ENCODE measurements at places on chromosomes 5 and 9.

- DNase-seq = no peak
Measured at GRCh38 chr9:68631811-68632210, 73.2 kb upstream of the PIP5K1B start.

- DNase-seq = no peak
Measured at GRCh38 chr5:6424700-6425099, 24.0 kb upstream of the UBE2QL1 start.

DNA sequence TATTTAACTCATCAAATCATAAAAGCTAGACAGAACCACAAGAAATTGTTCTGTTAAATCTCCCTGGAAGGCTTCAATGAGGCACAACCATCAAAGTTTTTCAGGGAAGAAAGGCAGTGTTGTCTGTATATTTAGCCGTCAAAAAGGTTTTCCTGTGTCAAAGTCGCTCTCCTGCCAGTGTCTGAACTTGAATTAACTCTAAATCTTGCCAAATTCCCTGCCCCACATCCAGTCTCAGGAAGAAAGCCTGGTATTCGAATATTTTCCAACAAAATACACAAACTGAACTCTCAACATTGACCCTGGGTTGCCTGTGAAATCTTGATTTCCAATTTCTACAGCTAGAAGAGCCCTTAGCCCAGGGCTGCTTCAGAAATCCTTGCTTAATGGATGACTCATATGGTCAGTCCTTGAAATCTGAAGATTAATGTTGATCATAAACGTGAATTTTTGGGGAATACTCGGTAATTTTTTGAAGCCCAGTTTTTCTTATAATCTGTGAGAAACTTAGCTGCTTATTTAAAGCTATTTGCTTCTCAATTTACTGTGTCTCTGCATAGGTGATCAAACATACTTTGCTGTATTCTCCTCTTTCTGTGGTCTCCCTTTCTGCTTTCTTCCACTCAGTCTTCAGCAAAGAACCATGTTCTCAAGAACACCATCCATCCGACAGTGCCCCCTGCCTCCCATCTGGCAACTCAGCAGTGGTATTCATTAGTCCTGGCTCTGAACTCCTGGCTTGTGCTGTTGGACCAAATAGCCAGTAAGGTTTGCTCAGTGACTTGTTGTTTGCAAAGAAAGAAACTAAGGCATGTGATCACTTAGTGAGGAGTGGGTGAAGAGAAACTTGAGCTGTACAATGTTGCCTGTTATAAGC lies 58.9 kb downstream of the NREP start:
- DNase-seq = no peak

DNA sequence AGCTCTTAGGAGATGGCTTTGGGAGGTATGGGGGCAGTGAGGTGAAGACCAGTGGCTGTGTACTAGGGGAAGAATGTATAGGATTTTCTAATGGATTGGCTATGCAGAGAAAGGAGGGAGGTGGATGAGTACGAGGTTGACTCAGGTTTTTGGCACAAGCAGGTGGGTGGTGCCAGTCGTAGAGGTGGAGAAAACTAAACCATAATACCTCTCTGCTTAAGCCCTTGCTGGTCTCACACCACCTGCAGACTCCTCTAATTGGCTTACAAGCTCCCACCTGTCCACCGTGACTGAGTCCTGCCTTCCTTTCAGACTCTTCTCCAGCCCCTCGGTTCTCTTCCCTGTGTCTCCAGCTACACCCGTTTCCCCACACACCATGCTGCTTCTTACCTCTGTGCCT lies 521.7 kb upstream of the CLINT1 start:
- no peak for DNase-seq

GRCh38 chr5:138233280-138233679 lies 20.2 kb upstream of the CDC23 start:
- DNase-seq = no peak

DNA sequence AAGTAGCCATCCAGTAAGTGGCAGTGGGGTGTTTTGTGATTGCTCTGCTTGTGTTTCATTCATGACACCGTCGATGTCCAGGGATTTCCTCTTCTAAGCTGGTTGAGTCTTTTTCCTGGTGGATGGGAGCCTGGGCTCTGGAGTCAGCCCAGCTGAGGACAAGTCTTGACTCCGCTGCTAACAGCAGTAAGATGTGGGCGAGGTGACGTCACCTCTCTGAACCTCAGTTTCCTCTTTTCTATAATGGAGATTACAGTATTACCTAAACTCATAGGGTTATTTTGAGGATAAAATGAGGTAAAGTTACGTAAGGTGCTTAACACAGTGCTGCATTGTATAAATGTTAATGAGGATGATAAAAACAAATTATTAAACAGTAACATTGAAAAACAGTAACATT lies 21.3 kb downstream of the FGF1 start:
- DNase-seq = no peak

GRCh38 chr9:84500826-84501225 lies 160.3 kb upstream of the SLC28A3 start:
- no peak for DNase-seq

GRCh38 chr9:37976714-37977477 lies 73.0 kb upstream of the SLC25A51 start:
- DNase-seq = no peak

GRCh38 chr9:88730780-88731179 lies 195.8 kb downstream of the NXNL2 start:
- no peak for DNase-seq

DNA sequence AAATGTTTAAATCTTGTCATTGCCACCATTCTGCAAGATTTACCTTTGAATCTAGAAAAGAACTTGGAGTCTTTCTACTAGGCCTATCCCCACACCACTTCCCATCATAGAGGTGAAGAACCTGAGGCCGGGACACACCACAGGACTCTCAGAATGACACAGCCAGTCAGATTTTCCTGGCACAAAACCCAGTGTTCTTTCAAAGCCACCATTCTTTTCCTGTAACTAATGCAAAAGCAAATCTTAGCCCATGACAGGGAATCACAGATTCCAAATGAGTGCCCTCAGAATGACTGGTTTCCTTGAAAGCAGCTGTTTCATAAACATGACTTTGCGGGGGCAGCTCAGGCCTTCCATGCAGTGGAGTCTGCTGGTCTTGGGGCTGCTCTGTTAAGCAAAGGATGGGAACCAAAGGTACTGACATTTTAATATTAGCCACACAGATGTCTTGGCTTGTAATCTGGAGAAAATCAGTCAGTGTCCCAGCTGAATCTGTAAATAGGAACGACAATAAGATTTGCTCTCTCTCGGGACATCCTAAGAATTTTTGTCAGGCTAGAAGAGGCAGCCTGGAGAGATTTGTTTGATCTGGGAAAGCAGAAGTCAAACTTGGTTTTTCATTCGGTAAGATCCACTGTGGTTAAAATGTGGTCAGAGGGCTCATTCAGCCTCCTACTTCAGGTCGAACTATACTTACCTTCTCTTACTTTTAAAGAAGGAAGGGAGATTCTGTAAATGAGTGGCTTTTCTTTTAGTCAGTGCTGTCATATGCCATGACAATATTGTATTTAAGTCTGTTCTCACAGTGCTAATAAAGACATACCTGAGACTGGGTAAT lies 115.1 kb downstream of the PALM2AKAP2 start:
- DNase-seq = no peak

GRCh38 chr5:77337686-77338085 lies 127.2 kb downstream of the PDE8B start:
- DNase-seq = no peak

DNA sequence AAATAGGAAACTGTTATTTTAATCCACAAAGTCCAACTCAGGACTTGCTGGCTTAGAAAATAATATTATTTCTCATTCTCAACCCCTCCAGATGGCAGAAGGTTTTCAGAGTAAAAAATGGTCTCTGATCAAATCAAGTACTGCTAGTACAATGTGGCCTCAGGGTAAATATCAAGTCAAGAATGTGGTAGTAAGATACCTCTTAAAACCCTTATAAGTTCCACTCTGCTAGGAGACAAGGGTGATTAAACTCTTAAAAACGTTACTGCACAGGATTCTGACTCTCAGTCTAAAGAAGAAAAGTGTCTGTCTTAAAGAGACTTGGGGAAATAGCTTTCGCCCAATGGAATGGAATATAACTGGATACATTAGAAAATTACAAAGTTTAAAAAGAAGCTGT lies 120.8 kb upstream of the PDE4D start:
- DNase-seq = no peak

DNA sequence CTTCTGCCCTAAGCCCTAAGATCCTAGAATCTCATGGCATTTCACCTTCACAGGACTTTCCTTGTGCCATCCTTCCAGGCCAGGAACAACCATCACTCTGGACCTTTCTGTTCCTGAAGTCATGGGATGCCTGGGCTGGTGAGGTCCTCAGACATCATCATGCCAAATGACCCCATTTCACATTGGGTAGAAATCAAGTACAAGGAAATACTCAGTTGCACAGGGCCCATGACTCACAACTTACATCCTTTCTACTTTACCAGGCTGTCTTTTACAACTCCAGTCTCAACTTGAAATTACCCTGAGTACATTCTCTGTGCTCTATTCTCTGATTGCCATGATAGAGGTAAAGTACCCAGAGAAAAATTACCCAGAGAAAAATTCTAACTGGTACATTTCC lies 167.1 kb downstream of the PIK3R1 start:
- DNase-seq = no peak

- no peak for DNase-seq
Measured at GRCh38 chr9:72362118-72362531, 2.9 kb downstream of the ZFAND5 start.

DNA sequence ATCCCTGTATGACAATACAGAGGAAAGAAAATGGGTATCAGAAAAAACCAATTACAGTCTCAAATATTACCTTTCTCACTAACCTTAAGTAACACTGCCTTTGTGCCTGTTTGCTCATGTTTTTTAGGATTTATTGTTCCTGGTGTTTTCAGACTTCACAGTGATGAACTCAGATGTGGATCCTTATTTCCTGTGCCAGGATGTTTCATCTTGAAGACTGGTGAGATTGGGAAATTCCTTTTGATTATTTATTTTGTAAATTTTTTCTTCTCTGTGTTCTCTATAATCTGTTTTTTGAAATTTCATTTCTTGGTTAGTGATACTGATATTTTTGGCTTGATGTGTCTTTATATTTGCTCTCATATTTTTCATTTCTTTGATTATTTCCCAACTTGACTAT lies 142.4 kb upstream of the GRIN3A start:
- no peak for DNase-seq

DNA sequence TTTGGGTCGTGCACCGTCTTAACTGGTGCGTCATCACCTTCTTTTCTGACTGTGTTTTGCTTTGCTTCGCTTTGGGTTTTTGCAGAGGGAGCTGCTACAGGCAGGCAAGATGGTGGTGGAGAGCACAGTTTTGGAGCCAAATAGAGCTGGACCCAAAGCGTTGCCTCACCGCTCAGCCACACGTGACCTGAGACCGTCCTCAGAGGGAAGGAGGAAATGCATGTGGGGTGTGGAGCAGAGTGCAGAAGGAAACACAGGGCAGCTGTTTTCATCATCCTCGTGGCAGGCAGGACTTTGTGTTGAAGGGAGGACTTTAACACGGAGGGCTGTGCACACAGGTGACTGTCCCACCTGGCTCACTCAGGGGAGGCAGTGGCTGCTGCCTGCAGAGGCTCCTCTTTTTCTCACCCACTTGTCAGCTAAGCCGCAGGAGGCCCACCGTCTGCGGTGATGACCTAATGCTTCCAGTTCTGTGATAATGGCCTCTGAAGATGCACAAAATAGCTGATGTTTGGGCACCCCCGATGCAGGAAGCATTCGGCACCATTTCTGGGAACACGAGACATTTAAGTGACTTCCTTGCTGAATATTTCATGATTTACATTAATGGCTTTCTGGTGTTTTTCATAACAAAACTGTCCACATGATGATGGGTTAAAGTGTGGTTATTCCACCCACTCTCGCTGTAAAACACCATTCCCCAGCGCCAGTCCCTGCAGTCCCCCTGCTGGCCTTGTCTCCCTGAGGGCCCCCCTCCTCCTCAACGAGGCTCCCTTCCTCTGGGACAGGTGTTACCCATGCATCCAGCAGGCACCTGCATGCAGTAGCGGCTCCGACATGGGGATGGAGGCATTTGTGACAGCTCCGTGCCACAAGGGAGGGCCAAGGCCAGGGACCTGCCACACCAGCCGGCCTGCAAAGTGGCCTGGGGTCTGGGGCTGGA lies 12.4 kb upstream of the UBAC1 start:
- DNase-seq = no peak

GRCh38 chr5:4954048-4954447 lies 186.1 kb upstream of the ADAMTS16 start:
- no peak for DNase-seq

DNA sequence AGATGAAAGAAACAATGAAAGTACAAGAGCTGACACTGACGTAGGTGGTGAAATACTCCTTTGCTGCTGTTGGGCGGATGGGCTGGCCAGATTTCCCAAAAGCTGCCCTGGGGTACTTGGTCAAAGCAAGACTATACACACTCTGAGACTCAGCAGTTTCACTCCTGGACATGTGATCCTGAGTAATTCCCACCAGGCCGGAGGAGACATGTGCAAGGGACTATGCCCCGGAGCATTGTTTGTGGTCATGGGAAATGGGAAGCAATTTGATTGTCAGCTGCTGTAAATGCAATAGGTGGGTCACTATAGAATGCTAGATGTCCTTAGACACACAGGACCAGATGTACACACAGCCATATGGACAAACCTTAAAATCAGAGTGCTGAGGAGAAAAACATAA lies 116.1 kb downstream of the DCP2 start:
- DNase-seq = no peak

- DNase-seq = no peak
Measured at GRCh38 chr5:137700282-137700680, 35.6 kb downstream of the KLHL3 start.

DNA sequence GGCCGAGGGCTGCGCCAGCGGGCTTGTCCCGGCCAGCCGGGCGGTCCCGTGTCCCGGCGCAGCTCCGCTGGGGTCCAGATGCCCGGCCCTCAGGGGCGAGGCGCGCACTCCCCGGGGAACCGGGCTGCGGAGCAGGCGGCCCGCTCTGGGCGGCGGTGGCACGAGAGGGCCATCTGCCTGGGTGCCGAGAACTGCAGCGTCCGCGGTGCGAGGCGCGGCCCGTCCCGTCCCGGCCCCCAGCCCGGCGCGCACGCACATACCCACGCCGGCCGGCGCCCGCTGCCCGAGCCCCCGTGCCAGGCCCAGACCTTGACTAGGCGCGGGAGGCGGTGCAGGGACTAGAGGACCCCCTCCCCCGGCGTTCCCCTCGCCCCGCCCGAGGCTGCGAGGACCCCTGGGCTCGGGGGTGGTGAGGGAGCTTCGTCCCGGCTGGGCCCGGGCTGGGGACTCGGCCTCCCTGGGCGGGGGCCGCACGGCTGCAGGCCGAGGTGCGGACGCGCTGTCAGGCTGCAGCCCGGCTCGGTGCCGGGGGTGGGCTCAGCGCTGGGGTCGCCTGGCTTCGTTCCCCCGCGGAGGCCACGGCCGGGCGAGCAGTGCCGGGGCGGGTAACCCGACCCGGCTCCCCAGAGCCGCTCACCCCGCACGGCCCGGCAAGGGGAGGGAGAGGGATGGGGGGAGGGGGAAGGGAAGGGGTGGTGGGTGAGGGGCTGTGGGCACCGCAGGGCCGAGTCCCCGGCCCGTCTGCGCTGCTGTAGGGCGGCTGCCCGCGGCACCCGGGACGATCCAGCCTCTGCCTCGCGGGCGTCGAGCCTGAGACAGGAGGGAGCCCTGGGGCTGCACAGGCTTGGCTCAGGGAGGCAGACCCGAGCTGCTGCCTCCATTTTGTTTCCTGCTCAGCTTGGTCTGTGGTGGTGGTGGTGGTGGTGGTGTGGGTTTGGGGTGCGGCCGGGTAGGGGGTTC lies 1.2 kb upstream of the NSD1 start:
- DNase-seq = no peak

GRCh38 chr9:76707510-76707909 lies 56.7 kb upstream of the PCA3 start:
- no peak for DNase-seq

- DNase-seq = no peak
Measured at GRCh38 chr9:9921805-9922204, 691.0 kb downstream of the PTPRD start.
